ENCODE measurements at places on chromosomes 5 and 9. TPM values are rescaled to one million over a fixed set of nuclear protein-coding genes. Genes with fewer than 3 reads are reported as not detected.

Gene PCDHGB5
- total RNA-seq: 5.1 TPM

Gene HMCN2
- under 0.01 TPM for total RNA-seq

Gene CLIC3
- total RNA-seq: 2.1 TPM

Gene OR1Q1
- total RNA-seq: not detected

Gene DMRTA1
- total RNA-seq: 3.9 TPM

Gene PCDH12
- under 0.01 TPM for total RNA-seq

Gene SHISAL2B
- not detected for total RNA-seq

Gene CDHR2
- under 0.01 TPM for total RNA-seq

Gene RXFP3
- not detected for total RNA-seq

Data from bronchial epithelial cell (primary cell).